ENCODE measurements at places on chromosomes 11 and 22.

DNA sequence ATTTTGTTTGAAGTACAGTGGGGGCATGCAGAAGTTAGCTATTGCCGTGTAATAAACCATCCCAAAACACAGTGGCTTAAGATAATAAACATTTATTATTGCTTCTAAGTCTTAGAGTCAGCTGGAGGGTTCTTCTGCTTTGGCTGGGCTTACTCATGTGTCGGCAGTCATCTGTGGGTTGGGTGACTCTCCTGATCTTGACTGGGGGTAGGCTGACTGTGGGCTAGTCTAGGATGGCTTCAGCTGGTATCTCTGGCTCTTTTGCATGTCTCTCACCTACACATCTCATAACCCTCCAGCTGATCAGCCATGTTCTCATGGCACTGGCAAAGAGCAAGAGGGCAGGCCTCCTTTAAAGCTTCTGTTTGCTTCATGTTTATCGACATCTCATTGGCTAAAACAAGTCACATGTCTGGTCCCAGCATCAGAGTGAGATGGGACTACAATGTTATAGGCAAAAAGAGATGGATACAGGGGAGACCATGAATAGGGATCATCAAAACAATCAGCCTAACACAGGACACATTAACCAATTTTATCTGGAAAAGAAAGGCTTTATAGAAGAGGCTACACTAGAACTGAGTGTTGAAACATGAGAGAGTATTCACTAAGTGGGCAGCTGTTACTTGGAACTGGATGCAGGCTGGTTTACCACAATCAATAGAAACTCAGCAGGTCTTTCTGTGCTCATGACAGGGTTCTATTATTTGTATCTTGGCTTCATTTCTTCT, 5.1 kb downstream of the LRRC51 start:
- DNase-seq: peak; percentile 44

DNA sequence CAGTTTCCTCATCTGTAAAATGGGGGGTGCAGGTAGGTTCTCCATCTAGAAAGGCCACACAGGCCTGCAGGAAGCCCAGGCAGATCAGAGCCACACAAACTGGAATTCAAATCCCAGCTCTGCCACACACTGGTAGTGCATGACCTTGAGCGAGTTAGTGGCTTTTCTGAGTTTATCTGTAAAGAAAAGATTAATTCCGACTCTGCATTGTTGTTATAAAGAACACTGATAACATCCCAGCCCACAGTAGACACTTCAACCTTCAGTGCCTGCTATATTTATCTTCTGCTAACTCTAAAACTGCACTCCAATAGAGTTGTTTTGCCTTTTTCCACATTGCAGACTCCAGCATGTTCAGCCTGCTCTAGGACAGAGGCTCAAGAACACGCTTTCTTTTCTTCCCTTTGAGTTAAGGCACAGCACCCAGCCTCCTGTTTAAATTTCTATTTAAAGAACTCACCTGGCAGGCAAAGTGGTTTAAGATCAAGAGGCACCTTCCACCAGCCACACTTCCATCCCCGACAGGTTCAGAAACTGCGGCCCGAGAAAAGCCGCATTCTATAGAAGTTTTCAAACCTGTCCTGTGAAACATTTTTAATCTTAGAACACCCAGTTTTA, 133.9 kb downstream of the PLEKHA7 start:
- no peak for DNase-seq

DNA sequence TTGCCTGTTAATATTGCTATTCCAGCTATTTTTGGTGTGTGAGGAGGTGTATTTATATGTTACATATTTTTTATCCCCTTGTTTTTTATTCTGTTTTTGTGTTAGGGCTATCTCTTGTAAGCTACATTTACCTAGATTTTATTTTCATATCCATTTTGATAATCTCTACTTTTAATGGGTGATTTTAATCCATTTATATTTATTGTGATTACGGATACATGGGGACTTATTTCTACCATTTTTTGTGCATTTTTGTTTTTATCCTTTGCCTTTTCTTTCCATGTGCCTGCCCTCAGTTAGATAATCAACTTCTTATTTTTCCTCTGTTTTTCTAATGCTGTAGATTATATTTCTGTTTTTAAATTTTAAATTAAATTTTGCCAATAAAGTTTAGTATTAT, 28.3 kb downstream of the PDHX start:
- DNase-seq: no peak

DNA sequence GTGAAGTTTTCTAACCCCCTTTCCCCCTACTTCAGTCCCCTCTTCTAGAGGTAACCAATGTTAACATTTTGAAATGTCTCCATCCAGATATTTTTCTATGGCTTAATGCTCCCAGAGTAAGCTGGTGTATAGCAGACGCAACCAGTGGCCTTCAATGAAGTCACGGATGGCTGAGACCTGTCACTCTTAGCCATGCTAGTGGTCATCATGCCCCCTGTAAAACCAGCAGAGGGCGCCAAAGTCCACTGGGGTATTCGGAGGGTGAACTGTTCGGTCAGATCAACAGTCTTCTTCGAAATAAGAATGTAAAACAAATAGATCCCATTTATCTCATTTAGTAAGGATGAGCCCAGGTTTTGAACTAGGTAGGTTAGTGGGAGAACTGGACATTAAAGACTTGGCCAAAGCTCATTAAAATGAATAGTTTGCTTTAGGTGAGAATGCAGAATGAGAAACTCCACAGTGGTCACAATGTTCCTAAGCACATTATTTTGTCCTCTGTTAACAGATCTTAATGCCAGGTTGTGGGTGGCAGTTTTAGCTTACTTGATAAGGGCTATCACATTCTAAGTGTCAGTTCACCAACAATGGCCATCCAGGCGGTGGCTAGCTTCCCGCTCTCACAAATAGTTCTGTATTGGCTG, 8.6 kb upstream of the MMP8 start:
- DNase-seq: no peak

GRCh38 chr11:38818720-38819119, 2220.7 kb upstream of the RAG2 start:
- no peak for DNase-seq

GRCh38 chr11:68677432-68677831, 6.9 kb upstream of the GAL start:
- peak; percentile 5 for DNase-seq

DNA sequence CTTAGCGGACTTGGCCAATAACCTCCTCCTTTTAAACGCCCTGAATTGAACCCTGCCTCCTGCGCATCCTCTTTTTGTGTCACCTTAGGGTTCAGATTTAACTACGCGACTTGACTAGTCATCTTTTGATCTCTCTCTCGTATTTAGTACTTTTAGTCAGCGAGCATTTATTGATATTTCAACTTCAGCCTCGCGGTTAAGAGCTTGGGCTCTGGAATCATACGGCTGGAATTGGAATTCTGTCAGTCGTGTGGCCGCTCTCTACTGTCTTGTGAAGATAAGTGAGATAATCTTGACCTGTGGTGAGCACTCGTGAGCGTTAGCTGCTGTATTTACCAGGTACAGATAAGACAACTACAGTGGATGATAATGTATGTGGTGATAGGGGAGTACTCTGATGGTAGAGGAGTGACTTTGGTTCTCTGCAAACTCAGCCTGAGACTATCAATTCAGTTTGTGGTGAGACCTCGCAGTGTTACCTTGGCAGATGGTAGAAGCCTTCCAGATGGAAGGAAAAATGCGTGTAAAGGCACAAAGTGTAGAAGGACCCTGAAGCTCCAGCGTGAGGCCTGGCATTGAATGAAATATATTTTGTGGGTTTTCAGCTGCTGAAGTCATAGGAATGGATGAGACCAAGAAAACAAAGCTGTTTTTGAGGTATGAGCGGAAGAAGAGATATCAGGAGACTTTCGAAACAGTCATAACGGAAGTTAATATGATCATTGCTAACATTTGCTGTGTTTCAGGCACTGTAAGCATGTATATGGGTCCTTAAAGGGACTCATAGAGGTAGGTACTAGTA, 682 bp downstream of the ATM start:
- no peak for DNase-seq

- DNase-seq: no peak
Measured at GRCh38 chr11:40867991-40868632, 591.3 kb downstream of the LRRC4C start.

DNA sequence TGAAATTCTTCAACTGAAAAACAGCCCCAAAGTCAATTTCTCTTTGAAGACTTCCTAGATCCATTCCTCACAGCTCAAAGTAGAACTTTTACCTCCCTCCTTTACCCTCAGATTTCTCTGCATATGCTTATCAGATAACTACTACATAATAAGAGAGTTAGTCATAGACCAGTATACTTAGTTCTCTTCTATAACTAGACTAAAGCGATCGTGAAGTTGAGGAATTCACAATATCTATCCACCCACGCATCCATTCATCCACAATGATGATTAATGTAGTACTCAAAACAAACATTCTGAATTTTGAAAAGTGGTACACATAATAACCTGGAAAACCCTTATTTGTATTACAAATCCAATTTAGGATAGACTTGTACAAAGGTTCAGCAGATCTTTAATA, 800.9 kb upstream of the TENM4 start:
- no peak for DNase-seq

DNA sequence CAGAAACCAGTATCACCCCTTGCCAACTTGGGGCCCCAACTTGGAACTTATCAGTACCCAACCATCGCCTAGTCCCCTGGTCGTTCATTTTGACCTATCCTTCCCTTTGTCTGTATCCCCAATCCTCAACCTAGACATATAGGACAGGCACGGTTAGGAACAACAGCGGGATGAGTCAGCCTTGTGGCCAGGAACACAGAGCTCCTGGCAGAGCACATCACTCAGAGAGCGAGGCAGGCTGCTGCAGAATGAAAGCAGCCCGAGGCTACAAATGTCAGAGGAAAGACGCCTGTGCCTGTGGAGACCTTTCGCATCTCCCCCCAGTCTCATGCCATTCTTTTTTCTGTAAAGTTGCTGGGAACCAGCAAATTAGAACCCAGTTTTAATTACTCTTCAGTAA, 14.6 kb downstream of the DKK3 start:
- DNase-seq: peak; percentile 56

- DNase-seq: no peak
Measured at GRCh38 chr11:9379041-9379440, 5.4 kb upstream of the IPO7 start.

All from anterior cingulate cortex (tissue), 58 donors.